ENCODE measurements at places on chromosomes 6 and 20.

GRCh38 chr20:55424968-55425367 is 580.4 kb downstream of the CBLN4 start:
- no peak for ATAC-seq

GRCh38 chr6:83273596-83273995 is 80.4 kb downstream of the RWDD2A start:
- no peak for ATAC-seq

DNA sequence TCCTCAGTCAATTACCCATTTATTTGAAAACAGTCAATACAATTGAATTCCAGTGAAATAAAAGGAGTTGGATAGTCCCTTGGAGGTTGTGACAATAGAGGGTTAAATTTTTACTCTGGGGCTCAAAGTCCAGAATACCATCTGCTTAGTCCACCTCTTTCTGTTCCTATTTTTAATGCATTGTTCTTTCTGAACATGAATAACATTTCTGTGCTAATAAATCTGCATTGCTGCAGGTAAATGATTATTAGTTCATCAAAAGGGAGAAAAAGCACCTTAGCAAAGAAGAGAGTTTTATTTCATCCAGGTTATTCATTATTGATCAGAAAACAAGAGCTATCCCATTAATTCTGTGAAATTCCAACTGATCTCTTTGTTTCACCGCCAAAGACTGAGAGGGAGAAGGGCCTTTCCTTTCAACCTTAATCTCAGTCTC is 166.1 kb upstream of the OLIG3 start:
- ATAC-seq: no peak

DNA sequence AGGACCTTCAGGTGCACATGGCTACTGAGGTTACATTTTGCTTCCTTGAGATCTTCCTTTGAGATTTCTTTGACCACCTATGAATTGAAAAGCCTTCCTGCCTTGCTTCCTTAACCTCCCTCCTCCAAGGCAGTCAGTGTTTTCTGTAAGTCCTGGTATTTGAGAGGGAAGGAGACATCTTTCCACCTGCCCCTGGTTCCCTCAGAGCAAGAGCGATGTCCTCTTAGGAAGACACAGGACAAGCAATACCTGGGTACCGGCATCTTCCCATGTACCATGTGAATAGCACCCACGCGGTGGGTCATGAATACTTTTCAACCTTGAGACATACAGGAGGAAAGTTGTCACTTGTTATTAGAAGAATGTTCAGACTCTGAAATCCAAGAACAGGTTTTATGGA is 37.1 kb downstream of the GINS1 start:
- no peak for ATAC-seq

DNA sequence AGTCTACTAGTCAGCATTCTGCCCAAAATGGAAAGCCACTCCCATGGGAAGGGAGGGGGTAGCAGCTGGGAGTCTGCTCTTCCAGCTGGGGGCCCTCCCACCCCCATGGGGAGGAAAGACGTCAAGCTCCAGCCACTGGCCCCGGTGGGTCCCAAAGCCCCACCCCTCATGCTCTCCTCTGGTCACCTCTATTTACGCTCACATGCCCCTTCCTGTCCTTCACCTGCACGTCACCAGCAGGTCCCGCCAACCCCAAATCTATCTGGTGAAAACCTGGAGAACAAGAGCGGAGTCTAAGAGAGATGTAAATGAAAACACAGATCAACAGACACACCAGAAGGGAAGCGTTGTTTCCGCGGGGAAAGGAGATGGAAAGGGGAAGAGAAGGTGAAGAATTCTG is 30.0 kb upstream of the ZBP1 start:
- ATAC-seq: no peak
